ENCODE measurements at places on chromosomes 2 and 18. TPM values are rescaled to one million over a fixed set of nuclear protein-coding genes. Genes with fewer than 3 reads are reported as not detected.

Gene VAMP8
- 14.5 TPM for total RNA-seq

Gene NAT8
- not detected for total RNA-seq

Gene IL36G
- 0.10 TPM for total RNA-seq

Gene TUBA3E
- total RNA-seq, result not detected

Gene FER1L5
- not detected for total RNA-seq

Gene UGT1A5
- total RNA-seq, result not detected

Gene IL1RL1
- total RNA-seq, result 1.3 TPM

Gene ANKRD39
- total RNA-seq, result 22.8 TPM

Gene CD207
- not detected for total RNA-seq

Gene CPLX4
- not detected for total RNA-seq

Gene CDK15
- total RNA-seq, result not detected

Gene KIAA2012
- total RNA-seq, result not detected

Gene DYNAP
- not detected for total RNA-seq

Gene DNAH6
- not detected for total RNA-seq

Gene C2orf80
- not detected for total RNA-seq

Gene SALL3
- not detected for total RNA-seq

Gene GPR45
- total RNA-seq, result not detected

Gene CD8A
- 0.29 TPM for total RNA-seq

Gene MEP1B
- total RNA-seq, result 0.27 TPM

Gene SLC25A52
- total RNA-seq, result not detected

Gene KCNIP3
- 1.0 TPM for total RNA-seq
